ENCODE measurements at places on chromosomes 3 and 15.
A peak's percentile ranks its signal among the peaks of the same experiment; 100 is the strongest.

DNA sequence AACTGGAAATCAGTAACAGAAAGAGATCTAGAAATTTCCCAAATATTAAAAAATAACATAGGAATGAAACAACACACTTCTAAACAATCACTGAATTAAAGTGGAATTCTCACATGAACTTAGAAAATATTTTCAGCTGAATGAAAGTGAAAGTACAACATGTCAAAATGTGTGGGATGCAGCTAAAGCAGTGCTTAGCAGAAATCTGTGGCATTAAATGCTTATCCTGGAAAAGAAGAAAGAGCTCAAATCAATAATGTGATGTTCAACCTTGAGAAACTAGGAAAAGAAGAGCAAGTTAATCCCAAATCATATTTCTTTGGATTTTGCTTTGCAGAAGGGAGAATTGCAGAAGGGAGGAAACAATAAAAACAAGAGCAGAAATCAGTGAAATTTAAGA, 98.2 kb upstream of the NR2E3 start:
- DNase-seq, result no peak

GRCh38 chr15:71093054-71094024, 21.9 kb upstream of the THSD4 start:
- no peak for DNase-seq

- DNase-seq, result peak; percentile 44
These were observed at the start of gene OCA2 for GRCh38 chr15:28098766-28099554. Gene OCA2 (minus strand): TSS chr15:28099315. CDS start chr15:28081874, 17,441 bp downstream.

DNA sequence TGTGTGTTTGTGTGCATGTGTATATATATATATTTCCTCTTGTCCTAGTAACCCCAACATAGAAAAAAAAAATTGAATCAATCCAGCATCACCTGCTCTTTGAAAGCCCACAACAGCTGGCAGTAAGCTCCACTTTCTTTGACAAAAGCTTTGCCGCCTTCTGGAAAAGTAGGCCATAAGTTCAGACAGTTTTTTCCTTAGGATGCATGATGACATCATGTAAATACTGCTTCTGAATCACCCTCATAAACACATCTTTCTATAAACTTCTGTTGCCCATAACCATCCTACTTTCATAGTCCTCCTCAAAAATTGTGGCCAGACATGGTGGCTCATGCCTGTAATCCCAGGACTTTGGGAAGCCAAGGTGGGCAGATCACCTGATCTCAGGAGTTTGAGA, 67.4 kb downstream of the CSNK1G1 start:
- no peak for DNase-seq

- DNase-seq, result peak; percentile 20
These were observed 448 bp downstream of the PLXNB1 start for GRCh38 chr3:48429317-48429959.

DNA sequence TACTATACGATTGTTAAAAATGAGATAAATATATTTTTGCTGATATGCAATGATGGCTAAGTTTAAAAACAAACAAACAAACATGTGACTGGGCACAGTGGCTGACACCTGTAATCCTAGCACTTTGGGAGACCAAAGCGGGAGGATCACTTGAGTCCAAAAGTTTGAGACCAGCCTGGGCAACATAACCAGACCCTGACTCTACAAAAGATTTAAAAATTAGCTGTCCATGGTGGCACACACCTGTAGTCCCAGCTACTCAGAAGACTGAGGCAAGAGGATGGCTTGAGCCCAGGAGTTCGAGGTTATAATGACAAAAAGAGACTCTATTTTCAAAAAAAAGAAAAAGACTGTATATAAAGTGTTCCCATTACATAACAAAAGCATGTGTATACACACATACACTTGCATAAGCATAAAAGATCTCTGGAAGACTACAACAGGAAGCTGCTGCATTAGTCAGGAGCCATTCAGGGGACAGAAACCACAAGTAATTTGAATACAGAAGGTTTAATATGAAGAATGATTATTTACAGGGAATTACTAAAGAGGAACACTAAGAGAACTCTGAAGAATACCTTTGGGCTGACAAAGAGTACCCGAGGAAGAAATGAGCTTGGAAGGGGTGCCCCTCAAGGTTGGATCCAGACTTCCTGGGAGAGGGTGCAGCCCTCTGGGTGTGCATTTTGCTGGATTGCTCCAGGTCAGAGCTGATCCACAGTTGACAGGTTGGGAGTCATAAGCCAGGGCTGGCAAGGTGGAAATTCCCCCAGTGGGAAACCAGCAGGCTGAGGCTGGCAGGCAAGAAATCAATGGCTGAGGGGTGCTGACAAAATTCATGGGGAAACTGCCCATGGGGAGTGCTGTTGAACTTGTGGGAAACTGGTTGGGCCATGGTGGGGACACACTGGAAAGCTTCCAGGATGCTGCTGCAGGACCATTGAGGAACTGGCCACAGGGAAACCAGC, 9.3 kb upstream of the TM4SF18 start:
- DNase-seq, result no peak

GRCh38 chr3:44510000-44510368, 32.5 kb upstream of the ZNF445 start:
- DNase-seq, result no peak
